ENCODE measurements at places on chromosomes 13 and 19.

- DNase-seq = no peak
- H3K27me3 ChIP-seq = no peaks in the 10 kb centered on the region
- H3K4me1 ChIP-seq = peaks cover 7% of the 10 kb centered on the region
- H3K27ac ChIP-seq = no peak overlapping the region
Measured at GRCh38 chr13:102878481-102878880, 32.6 kb downstream of the ERCC5 start.

DNA sequence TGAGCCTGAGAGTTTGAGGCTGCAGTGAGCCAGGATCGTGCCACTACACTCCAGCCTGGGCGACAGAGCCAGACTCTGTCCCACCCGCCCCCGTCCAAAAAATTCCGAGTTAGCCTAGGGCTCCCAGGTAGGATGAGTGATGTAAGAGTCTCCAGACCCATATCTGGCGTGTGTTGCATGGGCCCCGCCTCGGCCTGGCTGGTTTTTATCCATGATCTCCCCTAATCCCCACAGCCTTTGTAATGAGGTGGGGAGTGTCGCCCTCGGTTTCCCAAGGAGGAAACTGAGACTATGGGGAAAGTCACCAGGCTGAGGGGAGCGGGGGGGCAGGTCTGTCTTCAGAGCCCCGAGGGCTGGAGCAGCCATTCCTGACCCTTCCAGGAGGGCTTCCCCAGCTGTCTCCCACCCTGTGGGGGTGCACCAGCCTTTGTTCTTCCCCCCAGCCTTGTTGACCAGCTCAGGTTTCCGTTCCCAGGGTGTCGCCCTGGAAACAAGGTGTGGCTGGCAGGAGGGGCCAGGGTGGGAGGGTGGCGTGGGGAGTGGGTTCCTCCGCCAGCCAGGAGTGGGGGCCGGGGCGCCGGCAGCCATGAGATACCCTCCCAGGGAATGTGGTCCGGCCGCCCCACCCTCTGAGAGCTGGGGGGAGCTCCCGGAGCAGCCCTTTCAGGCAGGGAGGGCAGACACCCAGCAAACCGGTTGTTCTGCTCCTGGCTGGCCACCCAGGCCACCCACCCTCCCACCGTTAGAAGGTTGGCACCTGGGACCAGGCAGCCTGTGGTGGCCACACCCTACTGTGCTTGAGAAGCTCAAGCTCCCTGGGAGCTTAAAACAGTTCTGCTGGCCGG lies 11.5 kb downstream of the MYH14 start:
- no peaks in the 10 kb centered on the region for H3K4me1 ChIP-seq
- no peak for DNase-seq
- H3K27ac ChIP-seq = no peak overlapping the region
- no peaks in the 10 kb centered on the region for H3K27me3 ChIP-seq

DNA sequence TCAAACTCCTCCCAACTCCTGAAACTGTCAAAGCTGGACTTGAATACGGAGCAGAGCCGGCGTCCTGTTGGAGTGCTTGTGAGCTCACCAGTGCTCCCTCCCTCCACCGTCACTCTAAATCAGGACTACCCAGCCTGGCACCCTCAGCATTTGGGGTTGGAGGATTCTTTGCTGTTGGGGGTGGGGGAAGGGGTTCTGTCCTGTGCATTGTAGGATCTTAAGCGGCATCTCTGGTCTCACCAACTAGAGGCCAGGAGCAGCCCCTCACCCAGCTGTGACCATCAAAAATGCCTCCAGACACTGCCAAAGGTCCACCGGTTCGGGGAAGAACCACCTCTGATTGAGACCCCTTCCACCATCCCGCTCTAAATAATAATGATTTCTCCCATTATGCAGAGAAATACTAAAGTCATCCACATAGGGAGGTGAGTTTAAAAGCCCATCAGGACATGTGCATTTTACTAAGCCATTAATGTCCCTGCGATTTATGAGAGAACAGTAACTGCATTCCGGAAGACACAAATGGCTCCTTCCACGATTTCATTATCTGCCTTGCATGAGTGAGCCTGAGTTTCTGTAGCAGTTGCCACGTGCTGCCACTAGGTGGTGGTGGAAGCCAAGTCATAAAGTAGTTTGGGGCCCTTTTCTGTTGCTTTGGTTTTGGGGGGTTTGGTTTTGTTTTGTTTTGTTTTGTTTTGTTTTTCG lies 16.1 kb upstream of the USP29 start:
- no peaks in the 10 kb centered on the region for H3K36me3 ChIP-seq
- no peaks in the 10 kb centered on the region for H3K4me1 ChIP-seq
- H3K27ac ChIP-seq = no peak overlapping the region
- no peak overlapping the region for H3K4me3 ChIP-seq
- DNase-seq = no peak

- H3K36me3 ChIP-seq = no peaks in the 10 kb centered on the region
- peaks cover 13% of the 10 kb centered on the region for H3K4me1 ChIP-seq
- no peak overlapping the region for H3K27ac ChIP-seq
Measured at GRCh38 chr13:100544866-100545683, 43.5 kb downstream of the GGACT start.

- no peak for DNase-seq
- H3K27me3 ChIP-seq = no peaks in the 10 kb centered on the region
- H3K4me1 ChIP-seq = no peaks in the 10 kb centered on the region
- no peak overlapping the region for H3K4me3 ChIP-seq
- no peaks in the 10 kb centered on the region for H3K36me3 ChIP-seq
- no peak overlapping the region for H3K27ac ChIP-seq
Measured at GRCh38 chr19:27691991-27692390, 1521.0 kb downstream of the UQCRFS1 start.

DNA sequence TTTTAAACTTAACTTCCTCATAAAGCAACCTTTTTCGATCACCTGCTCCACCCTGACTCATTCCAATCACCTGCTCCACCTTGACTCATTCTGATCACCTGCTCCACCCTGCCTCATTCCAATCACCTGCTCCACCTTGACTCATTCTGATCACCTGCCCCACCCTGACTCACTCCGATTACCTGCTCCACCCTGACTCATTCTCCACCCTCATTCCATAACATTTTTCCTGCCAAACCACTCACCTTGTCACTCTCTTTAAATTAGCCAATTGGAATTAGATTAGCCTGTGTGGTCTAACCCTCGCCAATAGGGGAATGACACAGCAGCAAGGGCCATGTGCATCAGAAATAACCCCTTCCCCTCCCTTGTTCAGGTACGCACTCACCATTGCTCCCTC lies 31.9 kb upstream of the ZNF83 start:
- H3K27ac ChIP-seq = peak overlapping the region; percentile 22
- H3K4me1 ChIP-seq = peaks cover 14% of the 10 kb centered on the region
- H3K4me3 ChIP-seq = no peak overlapping the region
- H3K27me3 ChIP-seq = no peaks in the 10 kb centered on the region
- DNase-seq = peak; percentile 73

DNA sequence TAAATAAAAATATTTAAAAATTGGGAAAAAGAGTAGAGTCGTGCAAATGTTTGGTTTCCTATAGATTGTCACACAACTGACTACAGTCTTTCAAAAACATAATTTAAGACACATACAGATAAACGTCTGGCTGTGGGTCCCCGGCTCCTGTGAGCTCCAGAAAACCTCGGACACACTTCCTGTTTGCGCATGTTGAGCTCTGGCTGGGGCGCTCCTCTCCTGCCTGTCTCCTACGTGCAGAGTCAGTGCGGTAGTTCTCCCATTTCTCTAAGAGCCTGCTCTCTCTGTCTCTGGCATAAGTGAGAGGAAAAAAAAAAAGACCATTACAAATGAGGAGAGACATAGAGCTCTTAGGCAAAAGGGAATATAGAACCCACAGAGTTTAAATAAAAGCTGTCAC lies 128.2 kb upstream of the OBI1 start:
- no peak overlapping the region for H3K27ac ChIP-seq
- no peak overlapping the region for H3K4me3 ChIP-seq
- H3K4me1 ChIP-seq = no peaks in the 10 kb centered on the region
- peaks cover 29% of the 10 kb centered on the region for H3K27me3 ChIP-seq

DNA sequence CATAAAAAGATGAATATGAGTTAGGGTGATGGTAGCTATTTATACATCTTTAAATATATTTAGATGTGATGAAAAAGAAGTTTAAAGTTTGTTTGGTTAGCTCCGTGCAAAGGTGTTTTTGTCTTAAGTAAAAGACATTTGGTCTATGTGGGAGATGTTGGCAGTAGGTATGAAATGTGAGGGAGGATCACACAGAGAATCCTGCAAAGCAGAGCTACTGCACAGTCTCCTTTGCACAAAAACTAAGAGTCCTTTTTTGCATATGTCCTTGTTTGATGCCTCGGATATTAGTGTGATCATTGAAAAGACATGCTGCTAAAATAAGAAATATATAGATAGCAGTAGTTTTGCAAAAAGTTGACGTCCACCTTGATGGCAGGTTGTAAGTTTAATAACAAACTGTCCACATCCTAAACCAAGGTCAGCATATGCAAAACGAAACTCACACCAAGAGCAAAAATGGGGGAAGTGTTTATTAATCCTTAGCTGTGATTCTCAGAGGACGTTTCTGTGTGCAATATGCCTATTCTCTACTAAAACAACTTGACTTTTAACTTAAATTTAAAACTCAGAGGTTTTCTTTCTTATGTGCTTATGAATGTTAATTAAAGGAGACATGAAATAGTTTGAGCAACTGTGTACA lies 870.1 kb downstream of the PCDH9 start:
- H3K4me3 ChIP-seq = no peak overlapping the region
- DNase-seq = no peak
- H3K27ac ChIP-seq = no peak overlapping the region
- no peaks in the 10 kb centered on the region for H3K36me3 ChIP-seq
- H3K4me1 ChIP-seq = no peaks in the 10 kb centered on the region

DNA sequence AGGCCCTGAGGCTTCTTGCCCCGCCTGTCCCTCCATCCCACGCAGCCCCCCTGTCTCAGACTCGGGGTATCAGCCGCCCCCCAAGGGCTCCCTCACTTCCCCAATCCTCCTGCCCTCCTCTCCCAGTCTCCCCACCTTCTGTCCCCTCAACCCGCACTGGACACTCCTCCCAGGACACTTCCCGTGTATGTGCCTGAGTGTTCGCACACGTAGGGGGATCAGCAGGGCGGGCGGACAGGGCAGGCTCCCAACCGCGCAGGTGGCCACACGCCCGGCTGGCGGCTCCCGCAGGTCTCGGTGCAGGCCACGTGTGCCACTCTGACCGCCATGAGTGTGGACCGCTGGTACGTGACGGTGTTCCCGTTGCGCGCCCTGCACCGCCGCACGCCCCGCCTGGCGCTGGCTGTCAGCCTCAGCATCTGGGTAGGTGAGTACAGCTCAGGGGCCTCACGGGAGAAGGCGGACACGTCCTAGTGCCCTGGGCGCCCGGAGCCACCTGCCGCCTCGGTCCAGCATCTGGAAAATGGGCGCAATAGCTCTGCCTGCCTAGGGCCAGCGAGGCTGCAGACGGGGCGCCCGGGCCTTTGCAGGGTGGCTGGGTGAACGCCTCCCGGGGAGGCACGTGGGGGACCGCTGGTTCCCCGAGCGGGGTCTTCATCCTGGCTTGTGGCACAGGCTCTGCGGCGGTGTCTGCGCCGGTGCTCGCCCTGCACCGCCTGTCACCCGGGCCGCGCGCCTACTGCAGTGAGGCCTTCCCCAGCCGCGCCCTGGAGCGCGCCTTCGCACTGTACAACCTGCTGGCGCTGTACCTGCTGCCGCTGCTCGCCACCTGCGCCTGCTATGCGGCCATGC lies 2.3 kb downstream of the KISS1R start:
- no peaks in the 10 kb centered on the region for H3K4me1 ChIP-seq
- H3K36me3 ChIP-seq = no peaks in the 10 kb centered on the region
- H3K27ac ChIP-seq = no peak overlapping the region
- peak; percentile 57 for DNase-seq
- H3K27me3 ChIP-seq = peaks cover 40% of the 10 kb centered on the region

DNA sequence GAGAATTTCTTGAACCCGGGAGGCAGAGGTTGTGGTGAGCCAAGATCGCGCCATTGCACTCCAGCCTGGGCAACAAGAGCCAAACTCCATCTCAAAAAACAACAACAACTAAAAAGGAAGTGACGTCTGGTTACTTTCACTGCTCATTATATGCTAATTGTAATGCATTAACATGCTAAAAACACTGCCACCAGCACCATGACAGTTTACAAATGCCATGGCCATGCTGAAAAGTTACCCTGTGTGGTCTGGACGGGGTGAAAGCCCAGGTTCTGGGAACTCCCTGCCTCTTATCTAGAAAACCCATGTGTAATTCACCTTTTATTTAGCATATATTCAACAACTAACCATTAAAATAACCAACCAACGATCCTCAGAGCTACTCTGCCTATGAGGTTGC lies 28.1 kb downstream of the CPT1C start:
- H3K27me3 ChIP-seq = no peaks in the 10 kb centered on the region
- H3K36me3 ChIP-seq = no peaks in the 10 kb centered on the region
- H3K27ac ChIP-seq = no peak overlapping the region
- no peak overlapping the region for H3K4me3 ChIP-seq
- H3K4me1 ChIP-seq = no peaks in the 10 kb centered on the region

DNA sequence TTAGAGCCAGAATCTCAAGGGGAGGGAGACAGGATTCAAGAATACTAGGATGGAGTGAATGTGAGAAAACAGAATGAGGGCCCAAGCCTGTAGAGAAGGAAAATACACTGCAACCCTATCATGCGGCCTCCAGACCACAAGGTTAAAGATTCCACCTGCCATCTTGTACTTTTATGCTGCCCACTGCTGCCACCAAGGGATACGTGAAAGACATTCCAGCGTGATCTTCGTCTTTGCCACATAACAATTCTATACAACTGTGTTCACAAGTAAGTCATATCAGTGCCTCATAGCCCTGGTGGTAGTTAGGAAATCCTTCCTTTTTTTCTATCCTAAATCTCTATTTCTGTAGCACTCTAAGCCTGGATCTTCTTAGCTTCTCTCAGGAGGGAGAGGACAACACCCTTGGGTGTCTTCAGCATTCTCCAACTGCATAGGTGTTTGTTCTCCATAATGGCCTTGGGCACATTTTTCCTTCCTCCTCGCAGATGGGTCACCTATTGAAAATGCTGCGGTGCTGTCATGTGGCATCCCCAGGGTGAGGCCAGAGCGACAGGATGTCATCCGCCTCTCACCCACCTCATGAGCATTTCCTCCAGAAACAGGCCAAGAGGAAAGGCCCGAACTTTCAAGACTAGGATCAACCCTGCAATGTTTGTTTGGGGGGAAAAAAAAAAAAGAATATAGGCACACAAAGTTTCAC lies 13.6 kb downstream of the TPT1 start:
- no peaks in the 10 kb centered on the region for H3K36me3 ChIP-seq
- H3K27me3 ChIP-seq = no peaks in the 10 kb centered on the region
- H3K4me1 ChIP-seq = peaks cover 36% of the 10 kb centered on the region
- no peak overlapping the region for H3K27ac ChIP-seq
- no peak for DNase-seq
- H3K4me3 ChIP-seq = no peak overlapping the region

GRCh38 chr13:110419381-110419791 lies 112.3 kb downstream of the COL4A2 start:
- H3K36me3 ChIP-seq = peaks cover 41% of the 10 kb centered on the region
- no peak overlapping the region for H3K4me3 ChIP-seq
- H3K27me3 ChIP-seq = no peaks in the 10 kb centered on the region
- DNase-seq = no peak
